OCI-M1 (cell line): ENCODE measurements at places on chromosomes 16 and 17.

DNA sequence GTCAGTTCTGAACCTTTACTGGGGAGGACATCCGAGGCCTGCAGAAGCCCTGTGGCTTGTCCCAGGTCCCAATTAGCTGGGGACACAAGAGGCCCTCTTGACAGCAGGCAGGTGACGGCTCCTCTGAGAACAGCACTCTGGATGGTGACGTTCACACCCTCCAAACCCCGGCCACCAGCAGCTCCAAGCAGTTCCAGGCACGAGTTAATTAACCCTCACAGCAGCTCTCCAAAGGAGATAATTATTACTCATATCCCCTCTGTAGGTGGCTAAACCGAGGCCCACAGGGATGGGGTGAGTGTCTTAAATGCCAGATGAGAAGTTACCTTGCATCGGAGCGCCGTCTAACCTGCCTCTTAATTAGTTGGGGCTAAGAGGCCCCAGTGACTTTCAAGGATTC lies 168.9 kb upstream of the CIBAR2 start:
- DNase-seq: no peak

GRCh38 chr16:695355-696089 lies 5.3 kb upstream of the WDR24 start:
- no peak for DNase-seq

GRCh38 chr16:4407543-4408322 lies 8.7 kb downstream of the CORO7 start:
- DNase-seq: no peak

DNA sequence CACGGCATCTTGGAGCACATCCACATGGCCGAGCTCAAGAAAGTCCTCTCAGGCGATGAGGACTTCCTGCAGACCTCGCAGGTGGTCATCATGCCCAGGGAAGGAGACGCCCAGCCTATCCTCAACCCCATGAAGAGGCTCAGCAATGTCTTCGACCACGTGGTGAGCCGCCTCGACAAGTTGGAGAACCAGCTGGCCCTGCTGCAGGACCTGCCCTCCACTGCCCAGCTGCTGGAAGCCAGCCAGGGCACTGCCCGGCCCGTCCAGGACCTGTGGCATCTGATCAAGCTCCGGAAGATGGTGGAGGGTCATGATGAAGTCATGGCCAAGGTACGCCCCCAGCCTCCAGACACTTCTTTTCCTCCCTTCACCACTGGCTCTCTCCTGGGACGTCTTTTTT lies 440 bp downstream of the C16orf96 start:
- DNase-seq: no peak

DNA sequence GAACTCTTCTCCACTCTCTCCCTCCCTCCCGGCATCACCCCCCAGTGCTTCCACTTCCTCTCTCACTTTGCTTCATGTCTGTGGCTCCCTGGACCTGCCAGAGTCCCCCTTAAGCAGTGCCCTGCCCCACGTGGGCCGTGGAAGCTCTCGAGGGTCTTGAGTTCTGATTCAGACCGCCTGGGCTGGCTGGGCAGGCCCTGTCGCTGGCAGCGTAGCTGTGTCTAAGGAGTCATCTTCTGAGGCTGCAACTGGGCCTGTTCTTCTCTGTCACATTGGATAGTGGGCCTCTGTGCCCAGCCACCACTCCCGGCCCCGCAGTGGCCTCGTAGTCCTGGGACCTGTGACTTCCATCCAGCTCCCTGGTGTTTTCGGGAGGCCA lies 30.7 kb downstream of the MNT start:
- DNase-seq: no peak
